ENCODE measurements at places on chromosomes 7 and 10. TPM values are rescaled to one million over a fixed set of nuclear protein-coding genes. Genes with fewer than 3 reads are reported as not detected.

The DGKI gene
- not detected for total RNA-seq

The CAV2 gene
- total RNA-seq = not detected

The PRF1 gene
- total RNA-seq = 165 TPM

The GIMAP5 gene
- total RNA-seq = 123 TPM

The CPXM2 gene
- total RNA-seq = not detected

The UNCX gene
- not detected for total RNA-seq

The TRA2A gene
- 119 TPM for total RNA-seq

The SMARCD3 gene
- total RNA-seq = 12.6 TPM

The PI4K2A gene
- total RNA-seq = 10.9 TPM

The PON3 gene
- not detected for total RNA-seq

DNA sequence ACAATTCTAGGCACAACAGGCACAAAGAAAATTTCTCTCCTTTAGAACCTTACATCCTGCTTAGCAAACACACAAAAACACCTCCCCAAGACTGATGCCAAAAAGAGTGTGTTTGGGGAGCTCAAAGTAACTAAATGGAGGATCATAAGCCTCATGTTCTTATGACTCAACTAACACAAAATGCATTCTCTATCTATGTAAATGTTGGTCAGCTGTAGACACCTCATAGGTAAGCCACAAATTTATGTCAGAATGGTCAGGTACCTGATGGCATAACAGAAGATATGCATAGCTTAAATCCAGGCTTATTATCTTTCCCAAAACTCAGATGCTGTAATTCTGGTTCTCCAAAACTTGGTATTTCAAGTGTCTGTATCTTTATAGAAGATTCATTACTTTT is 315.1 kb downstream of the C7orf25 start:
- no peak for DNase-seq

GRCh38 chr10:89852872-89853271 is 151.5 kb downstream of the KIF20B start:
- DNase-seq = no peak

DNA sequence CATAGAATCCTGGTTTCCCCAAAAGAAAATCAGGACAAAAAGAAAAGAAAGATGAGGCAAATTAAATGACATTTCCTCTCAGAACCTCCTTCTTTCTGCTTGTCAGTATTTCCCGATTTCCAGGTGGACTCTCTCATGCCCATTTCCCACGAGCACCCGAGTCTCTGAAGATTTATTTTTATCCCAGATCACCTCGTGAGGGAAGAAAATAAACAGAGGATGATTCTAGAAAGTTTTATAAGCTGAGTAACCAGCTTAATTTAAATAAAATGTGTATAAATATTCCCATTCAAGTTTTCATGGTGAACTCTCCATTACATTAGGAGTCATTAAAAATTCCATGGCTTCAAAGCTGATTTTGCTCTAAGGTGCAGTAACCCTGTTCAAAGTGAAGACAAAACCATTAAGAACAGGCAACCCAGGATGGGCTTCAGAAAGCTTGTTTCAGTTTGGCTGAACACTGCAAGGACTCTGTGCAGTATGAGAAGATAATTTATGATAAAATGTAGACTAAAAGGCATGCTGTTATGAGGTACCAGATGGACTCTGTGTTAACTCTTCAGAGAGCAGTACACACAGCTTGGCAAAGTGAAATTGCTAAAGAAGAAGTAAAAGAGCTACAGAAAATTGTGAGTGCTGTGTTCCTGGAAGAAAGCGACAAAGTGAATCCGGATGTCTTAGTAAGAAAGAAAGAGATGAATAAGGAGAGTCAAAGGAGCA is 521.3 kb upstream of the LRRN3 start:
- DNase-seq = no peak

DNA sequence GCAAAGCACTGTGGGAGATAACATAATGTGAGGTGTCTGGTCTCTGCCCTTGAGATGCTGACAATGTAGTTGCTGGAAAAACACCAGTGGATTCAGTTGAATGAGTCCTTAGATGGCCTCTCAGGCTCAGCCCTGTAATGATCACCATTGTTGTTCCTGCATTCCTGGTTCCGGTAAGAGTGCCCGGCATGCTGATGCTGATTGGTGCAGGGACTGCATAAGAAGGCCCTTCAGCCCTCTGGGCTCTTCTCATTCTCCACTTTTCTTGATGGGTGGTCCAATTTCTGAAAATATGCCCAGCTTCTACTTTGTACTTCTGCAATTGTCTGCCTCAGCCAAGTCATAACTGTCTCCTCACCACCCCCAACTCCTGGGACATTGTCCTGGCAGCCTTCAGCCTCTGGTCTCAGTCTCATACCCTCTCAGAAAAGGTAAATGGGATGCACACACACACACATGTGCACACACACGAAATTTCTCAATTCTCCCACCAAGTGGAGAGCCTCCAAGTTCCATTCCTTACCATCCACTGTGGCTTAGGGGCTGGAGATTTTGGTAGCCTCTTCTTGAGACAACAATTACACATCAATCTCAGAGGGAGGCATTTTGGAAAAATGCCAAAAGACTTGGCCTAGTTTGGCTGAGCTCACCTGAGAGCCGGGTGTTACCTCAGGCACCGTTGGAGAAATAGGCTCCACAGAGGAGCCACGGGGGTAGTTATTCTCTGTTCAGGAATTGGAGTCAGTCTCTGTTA is 314.9 kb downstream of the RPS24 start:
- DNase-seq = no peak

- DNase-seq = no peak
Measured at GRCh38 chr7:128093614-128094570, 62.7 kb upstream of the LRRC4 start.

DNA sequence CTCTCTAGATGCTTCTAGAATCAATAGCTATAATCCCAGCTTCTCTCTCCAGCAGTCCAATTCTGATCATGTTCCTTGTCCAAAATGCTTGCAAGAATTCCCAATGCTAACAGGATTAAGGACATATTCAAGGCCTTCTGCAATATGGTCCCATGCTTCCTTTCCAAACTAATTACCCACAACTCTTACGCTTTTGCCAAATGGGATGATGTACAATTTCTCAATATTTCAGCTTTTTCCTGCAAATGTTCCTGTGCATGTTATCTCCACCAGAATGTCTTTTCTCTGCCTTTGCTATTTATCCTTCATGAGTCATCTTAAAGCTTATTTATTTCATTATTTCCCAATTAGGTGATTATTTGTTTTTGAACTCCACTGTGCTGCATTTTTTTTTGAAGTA is 556.4 kb downstream of the SORCS1 start:
- no peak for DNase-seq

DNA sequence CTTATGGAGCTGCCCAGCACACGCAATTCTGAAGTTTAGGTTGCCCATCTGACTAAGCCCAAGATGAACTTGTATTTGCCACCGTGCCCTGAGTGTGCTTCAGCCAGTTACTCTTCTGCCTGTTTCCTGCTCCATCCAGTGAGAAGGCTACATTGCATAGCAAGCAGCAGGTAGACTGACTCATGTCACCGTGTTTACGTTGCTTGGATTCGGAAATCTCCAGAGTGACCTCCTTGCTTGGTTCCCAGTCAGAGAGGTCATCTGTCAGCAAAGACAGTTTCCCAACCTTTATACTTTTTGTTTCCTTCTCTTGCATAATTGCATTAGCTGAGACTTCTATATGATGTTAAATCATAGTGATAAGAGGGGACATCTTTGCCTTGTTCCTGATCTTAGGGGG is 30.9 kb downstream of the NACAD start:
- DNase-seq = no peak

GRCh38 chr10:5370493-5371352 is 6.0 kb downstream of the UCN3 start:
- DNase-seq = no peak

- DNase-seq = no peak
Measured at GRCh38 chr10:58897708-58898107, 278.7 kb upstream of the PHYHIPL start.

DNA sequence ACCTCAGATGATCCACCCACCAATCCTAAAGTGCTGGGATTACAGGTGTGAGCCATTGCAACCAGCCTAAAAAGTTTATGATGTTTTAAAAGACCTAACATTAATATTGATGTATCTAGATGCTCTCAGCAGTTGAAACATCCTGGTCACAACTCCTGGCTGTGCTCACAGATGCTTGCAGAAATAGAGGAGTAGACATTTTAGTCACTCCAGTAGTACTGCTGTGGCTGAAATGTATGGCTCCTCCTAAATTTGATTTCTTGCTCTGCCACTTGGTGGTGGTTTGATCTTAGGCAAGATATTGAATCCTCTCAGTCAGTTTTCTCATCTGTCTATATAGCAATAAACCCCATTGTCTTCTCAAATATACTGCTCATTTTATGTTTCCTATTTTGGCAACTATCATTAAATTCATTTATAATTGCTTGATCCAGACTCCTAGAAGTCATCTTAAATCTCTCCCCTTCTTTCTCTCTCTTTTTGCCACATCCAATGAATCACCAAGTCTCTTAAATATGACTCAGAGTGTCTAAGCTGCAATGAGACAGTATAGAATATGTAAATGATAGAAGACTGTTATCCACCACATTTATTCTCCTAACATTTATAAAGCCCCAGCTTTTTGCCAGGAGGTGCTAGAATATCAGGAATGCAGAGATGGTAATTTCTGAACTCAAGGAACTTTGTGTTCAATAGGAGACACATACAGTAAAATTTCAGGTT is 78.1 kb upstream of the NRBF2 start:
- DNase-seq = no peak

DNA sequence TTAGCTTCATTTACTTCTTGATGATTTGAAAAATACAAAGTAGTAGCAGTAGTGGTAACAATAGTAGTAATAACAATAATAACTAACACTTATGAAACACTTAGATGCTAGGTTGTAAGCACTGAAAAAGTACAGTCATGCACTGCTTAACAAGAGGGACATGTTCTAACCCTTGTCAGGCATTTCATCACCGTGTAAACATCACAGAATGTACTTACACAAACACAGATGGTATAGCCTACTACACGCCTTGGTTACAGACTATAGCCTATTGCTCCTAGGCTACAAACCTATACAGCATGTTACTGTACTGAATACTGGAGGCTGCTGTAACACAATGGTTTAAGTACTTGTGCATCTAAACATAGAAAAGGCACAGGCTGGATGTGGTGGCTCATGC is 60.6 kb downstream of the PUS7 start:
- no peak for DNase-seq

DNA sequence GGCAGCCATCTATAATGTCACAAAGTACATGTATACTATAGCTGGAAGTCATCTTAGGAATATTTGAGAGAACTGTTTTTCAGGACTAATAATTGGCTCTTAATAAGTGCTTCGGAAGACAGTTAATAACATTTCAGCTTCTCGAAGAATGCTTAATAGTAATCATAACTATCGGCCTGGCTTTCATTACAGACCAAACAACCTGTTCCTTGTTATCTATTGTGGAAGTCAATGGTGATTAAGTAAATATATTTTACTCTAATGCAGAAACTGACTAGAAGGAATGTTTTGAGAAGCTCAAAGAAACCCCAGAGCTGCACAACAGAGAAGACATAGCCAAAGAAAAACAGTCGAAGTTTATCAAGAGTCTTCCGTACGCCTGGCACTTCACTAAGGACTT is 106.8 kb upstream of the FAM133B start:
- no peak for DNase-seq

DNA sequence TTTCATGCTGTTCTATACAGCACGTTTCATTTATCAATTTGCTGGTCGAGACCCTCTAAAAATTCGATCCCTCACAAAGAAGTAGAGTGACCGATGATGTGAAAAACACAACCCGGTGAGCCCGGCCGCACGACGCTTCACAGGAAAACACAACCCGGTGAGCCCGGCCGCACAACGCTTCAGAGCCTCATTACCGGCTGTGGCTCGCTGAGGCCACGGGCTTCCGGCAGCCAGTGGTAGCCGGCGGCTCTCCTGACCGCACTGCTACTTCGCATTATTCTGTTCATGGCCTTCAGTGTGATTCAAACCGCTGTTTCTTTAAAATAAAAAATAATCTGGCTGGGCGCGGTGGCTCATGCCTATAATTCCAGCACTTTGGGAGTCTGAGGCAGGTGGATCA is 42.3 kb upstream of the RBM33 start:
- no peak for DNase-seq

DNA sequence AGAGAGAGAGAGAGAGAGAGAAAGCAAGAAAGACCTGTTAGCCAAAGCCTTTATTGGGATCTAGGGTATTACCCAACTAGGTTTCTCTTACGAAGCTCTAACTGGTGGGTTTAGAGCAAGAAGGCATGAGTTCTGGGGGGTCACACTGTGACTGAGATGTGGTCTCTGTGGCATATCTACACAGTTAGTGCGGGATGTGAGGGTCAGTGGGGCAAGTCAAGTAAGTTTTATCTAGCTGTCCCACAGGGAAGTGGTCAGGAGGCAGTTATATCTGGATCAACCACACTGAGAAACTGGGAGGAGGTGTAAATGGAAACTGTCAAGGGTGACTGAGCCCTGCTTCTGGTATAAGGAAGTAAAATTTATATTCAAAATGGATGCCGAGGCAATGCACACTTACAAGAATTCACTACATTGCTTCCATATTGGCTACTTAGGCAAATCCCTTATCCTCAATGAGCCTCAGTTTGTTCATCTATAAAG is 331.6 kb upstream of the HPS1 start:
- DNase-seq = no peak

DNA sequence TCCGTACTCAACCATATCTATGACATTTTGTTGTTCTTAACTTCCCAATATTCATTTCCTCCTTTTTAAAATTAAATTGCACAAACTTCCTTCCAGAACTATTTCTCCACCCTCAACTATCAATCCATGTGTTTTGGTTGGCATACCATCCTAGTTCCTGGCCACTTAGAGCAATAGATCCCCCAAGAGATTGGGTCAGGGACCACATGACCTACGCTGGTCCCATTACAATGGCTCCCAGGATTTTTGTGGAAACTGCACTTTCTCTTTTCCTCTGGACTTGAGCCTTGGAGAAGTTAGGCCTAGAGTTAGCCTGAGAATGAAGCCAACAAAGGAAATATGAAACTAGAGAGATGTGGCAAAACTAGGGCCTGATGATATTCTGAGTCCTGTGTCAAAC is 55.7 kb upstream of the CASD1 start:
- DNase-seq = no peak

- DNase-seq = no peak
Measured at GRCh38 chr7:149381245-149381644, 79.6 kb downstream of the ZNF777 start.

GRCh38 chr7:55533729-55534080 is 38.6 kb downstream of the VOPP1 start:
- DNase-seq = no peak

DNA sequence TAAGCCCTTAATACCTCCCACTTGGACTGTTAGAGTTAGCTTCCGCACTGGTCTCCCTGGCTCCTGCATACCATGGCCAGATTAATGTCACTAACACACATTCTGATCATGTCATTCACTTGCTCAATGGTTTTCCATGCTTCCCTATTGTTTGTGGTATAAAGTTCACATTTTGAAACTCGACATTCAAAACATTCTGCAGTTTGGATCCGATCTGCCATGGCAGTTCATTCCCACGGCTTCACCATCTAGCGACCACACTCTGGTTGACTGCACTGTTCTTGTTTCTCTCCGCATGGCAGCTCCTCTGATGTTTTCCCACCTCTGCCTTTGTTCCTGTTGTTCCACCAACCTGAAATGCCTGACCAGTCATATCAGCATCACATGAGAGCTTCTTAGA is 87.4 kb upstream of the WAC start:
- DNase-seq = no peak

GRCh38 chr7:87414794-87415188 is 60.7 kb downstream of the ABCB4 start:
- no peak for DNase-seq

- no peak for DNase-seq
Measured at GRCh38 chr7:101911800-101912715, 94.6 kb downstream of the CUX1 start.

- DNase-seq = no peak
Measured at GRCh38 chr10:98967601-98968000, 268.1 kb downstream of the HPSE2 start.

GRCh38 chr10:119872610-119872859 is at the start of gene MCMBP:
Gene MCMBP (minus strand): TSS chr10:119872843. CDS start chr10:119872584, 259 bp downstream.
- DNase-seq = no peak

Data from activated naive CD8-positive, alpha-beta T cell treated with anti-CD3 and anti-CD28 coated beads, Interleukin-2, amount 10 ng/mL, durations not matched to agents 7 days and 5 days (primary cell).